Activated CD8-positive, alpha-beta memory T cell treated with anti-CD3 and anti-CD28 coated beads for 36 hours (primary cell): ENCODE measurements at places on chromosomes 5 and 9. TPM values are rescaled to one million over a fixed set of nuclear protein-coding genes. Genes with fewer than 3 reads are reported as not detected.

The ZNF354C gene
- 5.7 TPM for total RNA-seq

The TRAF1 gene
- total RNA-seq = 260 TPM

The TAF11L5 gene
- not detected for total RNA-seq

The TERT gene
- 2.9 TPM for total RNA-seq

The MTRR gene
- 55.0 TPM for total RNA-seq

The SLC24A2 gene
- not detected for total RNA-seq

The GABRA1 gene
- not detected for total RNA-seq

The NEUROG1 gene
- total RNA-seq = not detected

The SV2C gene
- total RNA-seq = not detected

The TMEM252 gene
- total RNA-seq = not detected

The LHX6 gene
- not detected for total RNA-seq

The TEX48 gene
- not detected for total RNA-seq

The DRD1 gene
- not detected for total RNA-seq

The TMEM203 gene
- 47.0 TPM for total RNA-seq

The KCNIP1 gene
- total RNA-seq = not detected

The GLRA1 gene
- not detected for total RNA-seq

The F12 gene
- total RNA-seq = 12.7 TPM

The PCDHGA6 gene
- total RNA-seq = 0.13 TPM

The TOR1B gene
- total RNA-seq = 23.4 TPM

The BNC2 gene
- not detected for total RNA-seq

The CDH9 gene
- not detected for total RNA-seq

The IFNW1 gene
- total RNA-seq = not detected

The BRD3 gene
- 36.6 TPM for total RNA-seq

The DNAI1 gene
- total RNA-seq = not detected

The HRH2 gene
- 34.5 TPM for total RNA-seq

The FOXI1 gene
- not detected for total RNA-seq

The GRM6 gene
- not detected for total RNA-seq

The COL23A1 gene
- 0.11 TPM for total RNA-seq

The SEMA6A gene
- total RNA-seq = not detected

The EPB41L4B gene
- 0.32 TPM for total RNA-seq

The IL13 gene
- total RNA-seq = 17.8 TPM

The ZNF300 gene
- 0.71 TPM for total RNA-seq

The EQTN gene
- not detected for total RNA-seq

The FBP2 gene
- not detected for total RNA-seq

The ARHGEF28 gene
- not detected for total RNA-seq

The HMMR gene
- total RNA-seq = 55.4 TPM

The DTWD2 gene
- 4.4 TPM for total RNA-seq

The IFNA13 gene
- not detected for total RNA-seq

The GABRA6 gene
- total RNA-seq = not detected

The GRIN1 gene
- total RNA-seq = not detected

The MEGF10 gene
- total RNA-seq = not detected
